ENCODE measurements at places on chromosomes 4 and X. TPM values are rescaled to one million over a fixed set of nuclear protein-coding genes. Genes with fewer than 3 reads are reported as not detected.

Gene ERVMER34-1
- total RNA-seq, result 4.8 TPM

Gene STS
- total RNA-seq, result 0.86 TPM

Gene SHISA3
- total RNA-seq, result not detected

Gene ART3
- 0.31 TPM for total RNA-seq

Gene ETDA
- total RNA-seq, result not detected

Gene USP51
- total RNA-seq, result 0.38 TPM

Gene PAGE1
- not detected for total RNA-seq

Gene HSFX1
- total RNA-seq, result 0.08 TPM

Gene ERCC6L
- total RNA-seq, result 2.2 TPM

Gene CLDN34
- not detected for total RNA-seq

Gene PLAC1
- 1.2 TPM for total RNA-seq

Gene ZNF732
- 1.2 TPM for total RNA-seq

Gene ADGRG4
- total RNA-seq, result not detected

Gene CLNK
- not detected for total RNA-seq

Gene SYNPO2
- total RNA-seq, result 0.11 TPM

Gene PRR32
- total RNA-seq, result not detected

Gene DACH2
- total RNA-seq, result not detected

Gene ADAMTS3
- 0.08 TPM for total RNA-seq

Gene GPR119
- total RNA-seq, result not detected

Gene WDR17
- total RNA-seq, result 1.4 TPM

Gene DUX4
- total RNA-seq, result not detected

Gene CPZ
- not detected for total RNA-seq

All from hair follicular keratinocyte (primary cell).